ENCODE measurements at places on chromosomes 7 and 10.

DNA sequence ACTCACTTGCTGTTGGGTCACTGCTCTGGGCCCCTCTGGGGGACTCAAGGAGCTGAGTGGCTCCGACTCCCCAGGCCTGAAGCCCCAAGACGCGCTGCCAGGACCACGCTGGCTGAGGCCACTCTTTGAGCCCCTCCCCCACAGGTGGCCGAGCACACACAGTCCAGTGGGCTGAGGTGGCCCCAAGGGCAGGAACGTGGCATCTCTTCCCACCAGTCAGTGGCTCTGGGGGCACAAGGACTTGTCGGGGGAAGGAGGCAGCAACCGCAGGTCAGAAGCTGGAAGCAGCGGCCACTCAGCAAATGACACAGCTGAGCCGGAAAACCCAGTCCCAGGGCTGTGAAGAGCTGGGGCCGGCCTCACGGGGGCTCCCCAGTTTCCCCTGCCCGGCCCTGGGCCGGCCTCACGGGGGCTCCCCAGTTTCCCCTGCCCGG lies 24.1 kb downstream of the GRIFIN start:
- no peak overlapping the region for H3K27ac ChIP-seq
- no peaks in the 10 kb centered on the region for H3K36me3 ChIP-seq
- H3K27me3 ChIP-seq = no peaks in the 10 kb centered on the region
- peak overlapping the region; percentile 66 for H3K4me3 ChIP-seq
- DNase-seq = no peak
- peaks cover 4% of the 10 kb centered on the region for H3K4me1 ChIP-seq

GRCh38 chr10:84499846-84500245 lies 171.5 kb downstream of the CCSER2 start:
- no peak overlapping the region for H3K27ac ChIP-seq
- H3K27me3 ChIP-seq = no peaks in the 10 kb centered on the region
- no peak overlapping the region for H3K4me3 ChIP-seq
- no peaks in the 10 kb centered on the region for H3K4me1 ChIP-seq
- no peak for DNase-seq
- H3K36me3 ChIP-seq = no peaks in the 10 kb centered on the region

DNA sequence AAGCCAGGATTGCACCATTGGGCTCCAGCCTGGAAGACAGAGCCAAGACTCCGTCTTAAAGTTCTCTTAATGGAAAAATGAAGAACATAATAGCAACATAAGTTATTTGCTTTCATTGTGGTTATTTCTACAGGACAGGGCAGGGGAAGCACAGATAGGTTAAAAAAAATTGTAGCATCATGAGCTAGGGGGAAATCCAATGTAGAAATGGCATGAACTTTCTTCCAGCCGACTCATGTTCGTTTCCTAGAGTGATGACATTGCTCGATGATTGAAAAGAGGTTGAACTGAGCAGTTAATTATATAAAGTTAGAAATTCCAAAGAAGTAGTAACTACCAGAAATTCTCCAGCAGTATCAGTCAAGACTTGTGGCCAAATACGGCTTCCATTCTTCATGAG lies 64.9 kb downstream of the DAGLB start:
- peak overlapping the region; percentile 54 for H3K27ac ChIP-seq
- H3K36me3 ChIP-seq = peaks cover 9% of the 10 kb centered on the region
- no peaks in the 10 kb centered on the region for H3K27me3 ChIP-seq
- no peak overlapping the region for H3K4me3 ChIP-seq
- peaks cover 69% of the 10 kb centered on the region for H3K4me1 ChIP-seq

GRCh38 chr10:110649347-110650264 lies 5.5 kb downstream of the RBM20 start:
- no peaks in the 10 kb centered on the region for H3K27me3 ChIP-seq
- peak overlapping the region; percentile 70 for H3K27ac ChIP-seq
- no peak for DNase-seq
- H3K36me3 ChIP-seq = no peaks in the 10 kb centered on the region
- no peak overlapping the region for H3K4me3 ChIP-seq
- H3K4me1 ChIP-seq = no peaks in the 10 kb centered on the region

DNA sequence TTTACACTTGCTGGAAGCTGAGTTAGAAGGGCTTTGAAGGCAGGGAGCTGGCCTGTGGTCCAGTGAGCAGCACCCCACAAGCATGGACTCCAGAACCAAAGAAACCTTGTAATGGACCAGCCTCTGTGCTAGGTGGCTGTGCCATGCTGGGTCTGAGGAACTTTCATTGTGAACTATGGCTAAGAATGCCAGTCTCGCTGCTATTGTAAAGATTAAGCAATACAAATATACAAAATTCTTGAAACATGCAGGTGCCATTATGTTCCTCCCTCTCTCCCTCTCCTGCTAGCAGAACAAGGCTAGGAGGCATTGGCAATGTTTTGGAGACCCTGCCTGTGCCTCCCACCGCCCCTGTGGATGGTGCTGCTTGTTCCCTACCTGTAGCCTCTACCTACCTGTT lies 105.0 kb downstream of the PKD1L1 start:
- no peaks in the 10 kb centered on the region for H3K27me3 ChIP-seq
- H3K27ac ChIP-seq = no peak overlapping the region
- H3K36me3 ChIP-seq = no peaks in the 10 kb centered on the region
- H3K4me1 ChIP-seq = no peaks in the 10 kb centered on the region
- no peak for DNase-seq
- H3K4me3 ChIP-seq = no peak overlapping the region

DNA sequence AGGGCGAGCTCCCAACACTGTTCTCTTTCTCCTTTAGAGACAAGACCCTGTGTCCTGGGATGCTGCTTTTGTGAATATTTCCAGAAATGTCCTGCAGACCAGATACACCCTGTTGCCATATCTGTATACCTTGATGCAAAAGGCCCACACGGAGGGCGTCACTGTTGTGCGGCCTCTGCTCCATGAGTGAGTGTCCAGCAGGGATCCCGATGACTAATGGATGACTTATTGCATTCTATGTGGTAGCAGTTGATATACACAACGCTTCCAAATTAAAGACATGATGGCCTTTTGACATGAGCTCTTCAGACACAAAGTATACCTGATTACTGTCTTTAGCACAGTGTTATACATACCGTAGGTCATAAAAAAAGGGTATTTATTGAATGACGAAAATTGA lies 45.0 kb upstream of the MGAM2 start:
- no peaks in the 10 kb centered on the region for H3K4me1 ChIP-seq
- no peak overlapping the region for H3K27ac ChIP-seq
- H3K4me3 ChIP-seq = no peak overlapping the region

- no peak overlapping the region for H3K4me3 ChIP-seq
- DNase-seq = peak; percentile 33
- no peak overlapping the region for H3K27ac ChIP-seq
- peaks cover 8% of the 10 kb centered on the region for H3K4me1 ChIP-seq
- H3K27me3 ChIP-seq = no peaks in the 10 kb centered on the region
Observed at GRCh38 chr7:105675934-105676371, 94.7 kb upstream of the EFCAB10 start.

GRCh38 chr7:38409531-38409930 lies 136.1 kb upstream of the TARP start:
- H3K4me1 ChIP-seq = no peaks in the 10 kb centered on the region
- no peak for DNase-seq
- H3K36me3 ChIP-seq = no peaks in the 10 kb centered on the region
- no peaks in the 10 kb centered on the region for H3K27me3 ChIP-seq
- no peak overlapping the region for H3K4me3 ChIP-seq
- no peak overlapping the region for H3K27ac ChIP-seq

- no peak for DNase-seq
- H3K4me3 ChIP-seq = no peak overlapping the region
- no peaks in the 10 kb centered on the region for H3K27me3 ChIP-seq
- H3K27ac ChIP-seq = no peak overlapping the region
Observed at GRCh38 chr7:88317422-88317821, 10.7 kb upstream of the STEAP4 start.

GRCh38 chr7:65722361-65722792 lies 150.5 kb upstream of the VKORC1L1 start:
- H3K4me3 ChIP-seq = no peak overlapping the region
- H3K27ac ChIP-seq = no peak overlapping the region
- no peak for DNase-seq
- H3K27me3 ChIP-seq = no peaks in the 10 kb centered on the region
- no peaks in the 10 kb centered on the region for H3K4me1 ChIP-seq

DNA sequence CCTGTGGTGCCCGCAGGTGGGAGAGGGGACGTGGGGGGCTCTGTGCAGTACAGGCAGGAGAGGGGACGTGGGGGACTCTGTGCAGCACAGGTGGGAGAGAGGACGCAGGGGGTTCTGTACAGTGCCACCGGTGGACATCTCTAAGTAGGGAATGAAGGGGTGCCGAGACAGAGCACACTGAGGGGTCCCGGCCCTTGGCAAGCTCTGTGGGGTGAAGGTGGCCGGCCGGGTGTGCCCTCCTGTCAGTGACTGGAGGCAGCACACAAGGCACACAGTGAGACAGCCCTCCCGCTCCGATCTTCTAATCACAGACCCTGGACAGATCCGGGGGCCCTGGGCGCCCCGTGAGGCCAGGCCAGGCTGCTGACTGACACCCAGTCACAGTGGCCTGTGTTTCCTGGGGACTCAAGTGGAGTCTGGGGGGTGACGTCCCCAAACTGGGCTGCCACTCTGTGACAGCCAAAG lies 11.2 kb downstream of the GPR146 start:
- no peaks in the 10 kb centered on the region for H3K27me3 ChIP-seq
- peaks cover 8% of the 10 kb centered on the region for H3K4me1 ChIP-seq
- H3K36me3 ChIP-seq = no peaks in the 10 kb centered on the region
- DNase-seq = no peak
- peak overlapping the region; percentile 36 for H3K4me3 ChIP-seq

DNA sequence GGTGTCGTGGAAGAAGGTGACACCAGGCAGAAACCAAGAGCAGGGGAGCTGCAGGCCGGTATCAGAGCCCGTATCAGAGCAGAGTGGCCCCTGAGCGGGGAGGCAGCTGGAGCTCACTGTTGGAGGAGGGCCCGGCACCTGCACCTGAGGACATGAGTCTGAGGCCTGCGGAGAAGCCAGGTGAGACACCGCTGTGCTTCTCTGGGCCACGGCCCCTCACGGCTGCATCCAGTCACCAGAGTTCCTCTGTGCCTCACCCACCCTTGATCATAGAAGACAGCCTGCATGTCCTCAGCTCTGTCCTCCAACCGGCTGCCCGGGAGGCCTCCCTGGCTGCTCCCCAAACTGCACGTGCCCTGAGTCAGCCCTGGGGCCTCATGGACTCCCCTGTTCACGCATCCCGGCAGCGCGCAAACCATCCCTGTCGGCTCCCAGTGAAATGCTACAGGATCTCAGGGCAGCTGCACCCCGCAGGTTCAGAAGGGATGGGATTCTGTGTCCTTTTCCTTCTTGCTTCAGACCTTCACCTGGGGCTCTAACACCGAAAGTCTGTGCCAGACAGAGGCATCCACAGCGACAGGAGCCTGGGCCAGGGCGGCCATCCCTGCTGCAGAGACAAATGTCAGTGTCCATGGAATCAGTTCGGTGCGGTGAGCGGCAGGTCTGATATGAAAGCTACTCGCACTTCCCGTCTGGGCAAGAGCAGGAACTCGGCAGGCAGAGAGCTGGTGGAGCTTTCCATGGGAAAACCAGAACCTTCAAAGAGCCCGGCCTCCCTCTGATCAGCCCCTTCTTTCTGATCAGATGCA lies 111.9 kb upstream of the FAM20C start:
- no peaks in the 10 kb centered on the region for H3K4me1 ChIP-seq
- no peak overlapping the region for H3K4me3 ChIP-seq
- DNase-seq = no peak
- no peaks in the 10 kb centered on the region for H3K27me3 ChIP-seq
- no peak overlapping the region for H3K27ac ChIP-seq

GRCh38 chr10:1483246-1483645 lies 254.1 kb downstream of the ADARB2 start:
- no peaks in the 10 kb centered on the region for H3K36me3 ChIP-seq
- H3K27me3 ChIP-seq = no peaks in the 10 kb centered on the region
- H3K27ac ChIP-seq = no peak overlapping the region
- H3K4me1 ChIP-seq = no peaks in the 10 kb centered on the region

DNA sequence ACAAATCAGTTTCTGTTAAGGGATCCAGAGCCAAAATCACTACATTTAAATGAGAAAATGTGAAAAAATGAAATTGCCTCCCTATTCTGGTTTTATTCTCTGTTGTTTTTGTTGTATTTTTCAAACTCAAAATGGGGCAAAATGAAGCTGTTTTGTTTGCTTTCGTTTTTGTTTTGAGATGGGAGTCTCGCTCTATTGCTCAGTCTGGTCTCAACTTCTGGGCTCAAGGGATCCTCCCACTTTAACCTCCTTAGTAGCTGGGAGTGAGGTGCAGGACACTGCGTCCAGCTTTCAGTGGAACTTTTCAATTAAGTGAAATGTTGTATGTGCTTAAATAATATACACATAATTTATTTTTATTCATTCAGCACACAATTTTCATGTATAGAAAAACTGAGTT lies 205.0 kb downstream of the SORCS1 start:
- H3K27ac ChIP-seq = no peak overlapping the region
- no peaks in the 10 kb centered on the region for H3K27me3 ChIP-seq
- H3K4me1 ChIP-seq = no peaks in the 10 kb centered on the region
- H3K36me3 ChIP-seq = no peaks in the 10 kb centered on the region

GRCh38 chr7:135672560-135673359 lies 10.4 kb downstream of the STMP1 start:
- H3K4me3 ChIP-seq = no peak overlapping the region
- peak overlapping the region; percentile 52 for H3K27ac ChIP-seq
- no peaks in the 10 kb centered on the region for H3K36me3 ChIP-seq
- H3K27me3 ChIP-seq = no peaks in the 10 kb centered on the region

DNA sequence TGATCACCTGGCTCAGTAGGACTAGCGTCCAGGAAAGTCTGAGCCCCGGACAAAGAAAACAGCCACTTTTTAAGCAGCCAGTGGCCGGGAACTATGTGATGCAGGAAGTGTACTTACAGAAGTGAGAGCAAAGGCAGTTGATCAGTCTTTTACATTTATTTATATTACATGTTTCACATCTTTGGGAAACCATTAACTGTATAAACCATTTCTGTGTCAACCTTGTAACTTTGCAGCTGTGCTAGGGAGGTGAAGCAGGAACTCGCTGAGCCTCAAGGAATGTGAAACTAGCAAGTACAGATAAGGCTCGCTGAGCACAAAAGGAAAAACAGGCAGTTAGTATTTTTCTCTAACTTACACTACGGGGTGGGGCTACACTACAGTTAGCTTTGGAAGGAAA lies 39.9 kb upstream of the HECW1 start:
- no peak overlapping the region for H3K4me3 ChIP-seq
- no peak overlapping the region for H3K27ac ChIP-seq
- no peaks in the 10 kb centered on the region for H3K36me3 ChIP-seq

- H3K27me3 ChIP-seq = no peaks in the 10 kb centered on the region
- H3K4me3 ChIP-seq = no peak overlapping the region
- no peak overlapping the region for H3K27ac ChIP-seq
- no peaks in the 10 kb centered on the region for H3K4me1 ChIP-seq
- no peak for DNase-seq
Observed at GRCh38 chr10:42594246-42594650, 44.1 kb downstream of the ZNF33B start.

- H3K4me1 ChIP-seq = peaks cover 7% of the 10 kb centered on the region
- no peak overlapping the region for H3K27ac ChIP-seq
- no peak overlapping the region for H3K4me3 ChIP-seq
- no peak for DNase-seq
Observed at GRCh38 chr10:3907514-3907913, 122.5 kb upstream of the KLF6 start.

DNA sequence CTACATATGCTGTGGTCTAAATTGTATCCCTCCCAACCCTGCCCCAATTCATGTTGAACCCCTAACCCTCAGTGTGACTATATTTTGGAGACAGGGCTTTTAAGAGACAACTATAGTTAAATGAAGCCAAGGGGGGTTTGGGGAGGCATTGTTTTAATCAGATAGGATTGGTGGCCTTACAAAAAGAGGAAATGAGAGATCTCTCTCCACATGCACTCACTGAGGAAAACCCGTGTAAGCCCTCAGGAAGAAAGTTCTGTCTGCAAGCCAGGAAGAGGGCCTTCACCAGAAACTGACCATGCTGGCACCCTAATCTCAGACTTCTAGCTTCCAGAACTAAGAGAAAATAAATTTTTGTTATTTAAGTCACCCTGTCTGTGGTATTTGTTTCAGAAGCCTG lies 276.7 kb downstream of the KIF20B start:
- H3K4me1 ChIP-seq = no peaks in the 10 kb centered on the region
- no peak overlapping the region for H3K4me3 ChIP-seq
- H3K27me3 ChIP-seq = no peaks in the 10 kb centered on the region
- no peaks in the 10 kb centered on the region for H3K36me3 ChIP-seq
- DNase-seq = no peak
